NCI-H1930 (cell line): ENCODE measurements at places on chromosomes 1 and 21.
A peak's percentile ranks its signal among the peaks of the same experiment; 100 is the strongest.

GRCh38 chr21:44499211-44499560 lies 40.8 kb downstream of the KRTAP10-1 start:
- no peak for DNase-seq

DNA sequence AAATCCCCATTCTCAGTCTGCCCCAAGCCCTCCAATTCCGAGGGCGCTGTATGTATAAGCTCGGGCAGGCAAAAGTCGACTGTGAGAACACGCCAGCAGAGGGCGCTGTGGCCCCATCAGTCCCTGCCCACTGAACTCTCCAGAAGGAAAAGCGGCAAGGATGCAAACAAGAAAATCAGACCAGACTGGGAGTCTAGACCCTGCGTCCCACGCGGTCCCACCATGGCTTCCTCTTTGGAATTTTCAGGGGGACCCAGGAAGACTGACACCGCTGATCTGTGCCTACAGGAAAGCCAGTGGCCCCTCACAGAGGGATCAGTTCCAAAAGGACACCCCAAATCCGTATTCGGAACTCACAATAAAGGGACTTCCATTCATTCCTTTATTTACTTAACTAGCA lies 19.5 kb downstream of the TEX35 start:
- DNase-seq: peak; percentile 68

DNA sequence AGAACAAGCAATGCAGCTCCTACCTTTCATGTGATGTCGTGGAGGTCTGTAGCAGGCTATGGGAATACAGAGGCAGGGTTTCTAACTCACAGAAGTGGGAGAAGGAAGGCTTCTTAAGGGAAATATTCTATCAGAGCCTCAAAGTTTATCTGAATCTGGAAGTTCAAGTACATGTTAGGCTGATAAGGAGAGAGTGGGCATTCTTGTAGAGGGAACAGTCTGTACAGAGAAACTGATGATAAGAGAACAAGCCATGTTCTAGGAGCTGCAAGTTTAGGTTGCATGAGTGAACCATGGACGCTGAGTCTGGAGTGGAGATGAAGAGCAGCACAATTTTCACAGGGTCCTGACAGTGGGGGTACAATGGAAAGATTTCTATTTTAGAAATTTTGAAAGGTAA lies 344.0 kb downstream of the CHRM3 start:
- DNase-seq: no peak

DNA sequence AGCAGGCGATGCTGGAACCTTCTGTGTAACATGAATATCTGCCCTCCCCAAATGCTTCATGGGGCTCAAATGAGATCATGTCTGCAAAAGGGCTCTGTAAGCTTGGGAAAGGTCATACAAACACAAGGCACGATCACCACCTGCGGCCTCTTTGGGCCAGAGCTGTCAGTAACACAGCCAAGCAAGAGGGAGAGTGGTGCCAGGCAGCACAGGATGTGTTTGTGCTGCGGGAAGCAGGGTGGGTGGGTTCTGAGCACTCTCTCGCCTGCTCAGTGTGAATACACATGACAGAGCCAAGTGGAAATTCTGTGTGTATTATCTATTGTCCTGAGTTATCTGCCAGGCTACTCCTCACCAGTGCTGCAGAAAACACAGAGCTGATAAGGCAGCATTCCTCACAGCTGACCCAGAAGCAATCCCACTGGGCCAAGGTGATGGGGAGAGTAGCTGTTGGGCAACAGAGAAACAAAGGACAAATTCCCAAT lies 101.2 kb downstream of the LAMC2 start:
- DNase-seq: no peak

DNA sequence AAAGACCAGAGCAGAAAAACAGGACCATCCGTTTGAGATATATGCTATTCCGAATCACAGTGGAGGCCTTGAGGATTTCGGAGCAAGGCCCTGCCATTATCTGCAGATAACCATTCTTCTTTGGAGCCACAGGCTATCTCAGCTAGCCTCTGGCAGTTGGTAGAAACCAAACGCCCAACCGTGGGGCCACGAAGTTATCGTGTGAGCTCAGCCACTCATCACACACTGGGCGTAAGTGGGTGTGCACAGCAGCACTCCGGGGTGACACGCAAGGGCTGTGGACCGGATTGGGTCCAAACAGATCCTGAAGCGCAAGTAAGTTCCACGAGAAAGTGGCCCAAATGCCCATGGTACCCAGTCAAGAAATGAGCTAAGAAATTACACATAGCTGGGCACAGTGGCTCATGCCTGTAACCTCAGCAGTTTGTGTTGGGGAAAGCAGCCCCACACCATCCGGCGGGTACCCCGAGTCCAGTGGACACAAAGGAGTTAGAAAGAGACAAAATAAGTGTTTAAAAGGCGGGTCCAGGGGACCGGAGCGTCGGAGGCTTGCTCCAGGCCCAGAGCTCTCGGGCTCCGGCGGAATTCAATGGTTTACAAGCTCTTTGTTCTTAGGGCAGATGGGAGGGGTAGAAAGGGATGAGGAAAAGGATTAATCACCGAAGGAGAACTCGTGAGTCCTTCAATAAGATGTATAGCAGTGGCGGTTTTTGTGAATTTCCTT lies 130.6 kb downstream of the LIPI start:
- DNase-seq: no peak

- DNase-seq: no peak
Measured at GRCh38 chr1:55592122-55592521, 377.0 kb upstream of the USP24 start.

DNA sequence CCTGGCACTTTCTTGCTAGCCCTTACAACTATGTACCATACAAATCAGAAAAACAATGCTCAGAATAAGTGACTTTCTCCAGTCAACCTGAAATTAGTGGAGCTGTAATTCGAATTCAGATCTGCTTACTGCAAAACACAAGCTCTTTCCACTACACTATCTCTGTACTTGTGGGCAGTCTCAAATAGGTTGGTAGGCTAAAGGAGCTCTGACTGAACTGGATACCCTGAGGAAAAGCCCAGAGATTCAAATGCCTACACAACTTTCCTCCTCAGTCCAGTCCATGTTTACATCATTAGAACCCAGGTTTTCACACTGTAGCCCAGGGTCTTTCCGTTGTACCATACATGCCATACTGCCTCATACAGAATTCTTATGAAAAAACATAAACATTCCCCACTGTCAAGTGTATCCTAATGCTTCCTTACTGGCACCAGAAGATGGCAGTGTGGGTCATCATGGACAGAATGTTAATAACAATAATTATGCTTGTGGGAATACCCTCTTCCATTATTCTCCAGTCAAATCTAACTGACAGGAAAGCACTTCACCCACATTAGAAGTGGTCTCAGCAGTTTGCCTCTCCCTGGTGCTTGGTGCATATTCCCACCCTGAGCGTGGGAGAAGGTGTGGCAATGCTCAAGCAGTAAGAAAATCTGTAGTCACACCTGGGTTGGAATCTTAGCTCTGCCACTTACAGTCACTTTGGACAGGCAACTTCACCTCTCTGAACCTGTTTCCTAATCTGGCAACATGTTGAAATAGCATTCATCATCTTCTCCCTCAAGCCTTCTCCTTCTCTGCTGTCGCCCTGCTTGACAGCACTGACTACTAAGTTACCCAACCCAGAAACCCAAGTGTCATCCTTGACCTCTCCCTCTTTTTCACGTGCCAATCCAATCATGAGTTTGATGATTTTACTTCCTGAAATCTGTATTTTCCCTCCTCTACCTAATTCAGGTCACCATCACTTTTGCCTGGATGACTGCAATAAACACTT lies 14.4 kb upstream of the ZFYVE9 start:
- DNase-seq: no peak

DNA sequence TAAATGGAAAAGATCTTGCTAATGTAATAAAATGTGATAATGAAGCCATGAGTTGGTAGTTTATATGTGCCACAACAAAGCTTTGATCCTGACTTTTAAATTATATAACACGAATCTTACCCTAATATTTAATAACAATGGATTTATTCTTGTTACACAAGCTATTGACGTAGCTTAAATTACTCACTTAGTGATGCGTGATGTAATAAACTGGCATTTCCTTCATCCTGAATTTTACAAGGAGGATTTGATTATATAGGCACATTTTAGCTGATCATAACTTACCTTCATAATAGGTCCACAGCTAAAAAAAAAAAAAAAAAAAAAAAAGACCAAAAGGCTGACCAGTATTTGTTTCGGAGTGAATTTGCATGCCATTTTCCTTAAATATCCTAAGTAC lies 76.2 kb upstream of the IVNS1ABP start:
- no peak for DNase-seq

- DNase-seq: no peak
Measured at GRCh38 chr1:200588698-200589097, 31.9 kb downstream of the KIF14 start.

- no peak for DNase-seq
Measured at GRCh38 chr1:233005703-233006102, 55.3 kb downstream of the NTPCR start.

DNA sequence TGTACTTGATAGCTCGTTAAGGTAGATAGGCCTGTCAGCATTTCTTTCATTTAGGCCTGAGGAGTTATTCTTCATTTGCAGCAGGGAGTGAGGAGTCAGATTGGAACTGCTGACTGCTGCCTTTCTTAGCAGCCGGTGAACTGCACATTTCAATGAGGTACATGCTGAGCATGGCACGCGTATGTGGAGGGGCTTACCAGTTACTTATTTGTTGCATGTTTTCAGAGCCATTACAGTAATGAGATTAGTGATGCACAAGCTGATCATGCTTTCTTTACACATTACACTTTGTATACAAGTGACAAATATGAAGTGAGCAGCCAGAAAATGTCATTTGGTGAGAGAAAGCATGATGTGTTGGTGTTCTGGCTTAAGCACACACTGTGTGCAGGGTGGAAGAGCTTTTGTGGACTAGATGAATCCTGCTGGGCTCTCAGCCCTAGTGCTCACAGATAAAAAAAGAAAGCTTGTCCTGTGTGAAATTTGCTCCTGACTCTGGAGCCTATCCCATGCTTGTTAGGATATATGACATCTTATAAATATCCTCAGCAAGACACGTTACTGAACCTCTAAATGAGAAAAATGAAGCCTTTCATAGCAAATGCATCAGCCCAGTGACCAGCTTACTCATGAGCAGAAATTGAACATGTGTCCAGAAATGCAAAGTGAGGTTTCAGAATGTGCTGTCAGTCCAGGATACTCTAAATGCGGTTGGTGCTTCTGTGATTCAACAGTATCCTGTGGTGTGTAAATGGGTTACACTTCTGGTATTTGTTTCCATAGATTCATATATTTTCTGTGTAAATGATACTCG lies 574.7 kb upstream of the ADGRL2 start:
- DNase-seq: no peak

DNA sequence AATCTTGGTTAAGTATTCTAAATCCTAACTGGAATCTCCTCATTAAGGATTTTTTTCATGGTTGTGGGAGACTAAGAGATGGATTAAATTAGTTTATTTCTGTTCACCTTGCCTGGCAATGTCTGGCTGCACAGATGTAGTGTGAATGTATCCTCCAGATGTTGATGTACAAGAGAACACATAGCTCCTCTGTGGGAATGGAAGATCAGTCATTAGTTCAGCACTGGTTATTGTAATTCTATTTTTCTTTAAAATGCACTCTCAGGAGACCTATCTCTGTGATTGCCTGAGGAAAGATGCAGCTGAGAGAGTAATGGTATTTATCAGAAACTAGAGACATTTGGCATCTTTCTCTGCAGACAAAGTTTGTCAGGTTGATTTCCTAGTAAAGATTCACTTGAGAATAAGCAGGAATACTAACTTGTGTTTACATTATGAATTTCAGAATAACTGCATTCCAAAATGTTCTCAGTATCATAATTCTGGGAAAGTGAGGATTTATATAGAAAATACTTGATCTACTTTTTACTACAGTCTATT lies 178.6 kb downstream of the GIPC2 start:
- DNase-seq: no peak

DNA sequence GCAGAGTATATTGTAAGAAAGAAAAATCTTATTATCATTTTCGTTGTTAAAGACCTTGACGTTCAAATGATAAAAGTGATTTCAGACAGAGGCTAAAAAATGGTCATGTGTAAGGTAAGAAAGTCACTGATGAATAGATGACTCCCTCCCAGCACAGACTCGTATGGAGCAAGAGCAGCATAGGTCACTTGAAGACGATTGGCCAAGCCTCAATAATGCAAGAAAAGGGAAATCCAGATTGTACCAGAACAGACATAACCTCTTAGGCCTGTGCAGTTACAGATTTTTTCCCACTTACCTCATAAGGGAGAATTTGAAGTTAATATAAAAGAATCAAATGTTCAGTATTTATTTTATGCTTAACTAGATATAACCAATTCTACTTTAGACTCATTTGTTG lies 16.3 kb upstream of the OLFML2B start:
- no peak for DNase-seq

DNA sequence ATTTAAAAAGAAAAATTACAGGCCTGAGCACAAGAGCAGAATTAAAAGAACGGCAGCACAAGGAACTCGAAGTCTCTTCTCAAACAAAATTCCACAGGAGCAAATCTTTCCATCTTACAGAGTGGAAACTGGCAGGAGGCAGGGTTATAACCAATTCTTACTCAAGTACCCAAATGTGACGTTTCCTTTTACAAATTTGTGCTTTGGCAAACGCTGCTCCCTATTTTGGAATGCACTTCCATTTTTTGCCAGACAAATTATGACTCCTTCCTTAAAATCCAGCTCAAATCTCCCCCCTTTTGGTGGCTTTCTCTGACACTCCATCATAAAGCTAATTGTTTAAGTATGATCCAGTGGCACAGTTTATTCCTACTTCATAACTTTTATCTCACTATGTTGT lies 7.8 kb downstream of the ERI3 start:
- no peak for DNase-seq

DNA sequence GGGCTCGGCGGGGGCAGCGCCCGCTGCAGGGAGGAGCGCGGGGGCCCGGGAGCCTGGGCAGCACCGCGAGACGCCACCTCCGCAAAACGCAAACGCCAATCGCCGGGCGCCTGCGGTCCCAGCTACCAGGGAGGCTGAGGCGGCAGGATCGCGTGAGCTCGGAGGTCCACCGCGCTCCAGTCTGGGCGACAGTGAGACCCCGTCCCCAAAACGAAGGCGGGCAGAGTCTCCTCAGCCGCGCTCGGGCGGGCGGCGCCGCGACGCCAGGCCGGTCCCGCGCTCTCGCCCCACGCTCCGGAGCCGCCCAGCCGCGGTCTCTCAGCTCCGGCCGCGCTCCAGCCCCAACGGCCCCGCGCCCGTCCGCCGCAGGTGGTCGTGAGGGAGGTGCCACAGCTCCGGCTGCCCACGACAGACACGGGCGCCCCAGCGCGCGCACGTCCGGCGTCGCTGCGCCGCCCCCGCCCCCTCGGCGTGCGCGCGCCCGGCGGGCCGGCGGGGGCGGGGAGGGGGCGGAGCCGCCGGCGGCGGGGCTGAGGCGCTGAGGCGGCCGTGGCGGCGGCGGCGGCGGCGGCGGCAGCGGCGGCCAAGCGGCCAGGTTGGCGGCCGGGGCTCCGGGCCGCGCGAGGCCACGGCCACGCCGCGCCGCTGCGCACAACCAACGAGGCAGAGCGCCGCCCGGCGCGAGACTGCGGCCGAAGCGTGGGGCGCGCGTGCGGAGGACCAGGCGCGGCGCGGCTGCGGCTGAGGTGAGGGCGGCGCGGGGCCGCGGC lies at the start of gene ADARB1:
ADARB1 (plus strand) TSS at position 533 of the 770 bp plus-strand sequence. CDS start 97,077 bp downstream, outside the sequence.
- peak; percentile 56 for DNase-seq
